Renal cortical epithelial cell (primary cell): ENCODE measurements at places on chromosomes 7 and 10. TPM values are rescaled to one million over a fixed set of nuclear protein-coding genes. Genes with fewer than 3 reads are reported as not detected.

ANKRD16 gene
- total RNA-seq: 6.4 and 8.2 TPM in 2 replicates

LRRD1 gene
- 0.05 TPM in 1 of 2 replicates, not detected in the other for total RNA-seq

BLNK gene
- 0.35 and 2.8 TPM in 2 replicates for total RNA-seq

LRRC61 gene
- total RNA-seq: 30.6 and 86.5 TPM in 2 replicates

COPG2 gene
- 23.6 and 38.7 TPM in 2 replicates for total RNA-seq

TMEM236 gene
- total RNA-seq: 0.10 TPM in 1 of 2 replicates, not detected in the other

SUN3 gene
- not detected in 2 replicates for total RNA-seq

MICU1 gene
- 55.2 and 65.2 TPM in 2 replicates for total RNA-seq

MBL2 gene
- not detected in 2 replicates for total RNA-seq

MCM10 gene
- 0.55 and 6.8 TPM in 2 replicates for total RNA-seq

- peak; percentile 98 for DNase-seq
Observed at GRCh38 chr10:61779950-61780659, 117.4 kb downstream of the CABCOCO1 start.

DNA sequence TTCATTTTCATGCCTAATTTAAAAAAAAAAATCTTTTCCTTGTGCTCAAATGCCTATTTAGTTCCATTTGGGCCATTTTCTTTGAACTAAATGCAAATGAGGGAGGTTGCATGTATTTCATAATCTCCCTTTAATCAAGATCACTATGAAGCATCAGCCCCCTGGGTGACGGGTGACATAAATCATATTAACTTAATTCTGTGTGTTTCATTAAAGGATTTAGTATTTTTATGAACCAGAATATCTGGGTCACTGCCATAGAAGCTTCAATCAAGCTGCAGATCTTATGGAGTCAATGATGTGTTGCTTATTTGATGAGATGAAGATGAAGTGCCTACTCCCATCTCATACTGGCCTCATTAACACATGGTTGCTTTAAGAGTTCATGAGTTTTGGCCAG is 301.9 kb upstream of the PRKCQ start:
- DNase-seq: no peak

DNA sequence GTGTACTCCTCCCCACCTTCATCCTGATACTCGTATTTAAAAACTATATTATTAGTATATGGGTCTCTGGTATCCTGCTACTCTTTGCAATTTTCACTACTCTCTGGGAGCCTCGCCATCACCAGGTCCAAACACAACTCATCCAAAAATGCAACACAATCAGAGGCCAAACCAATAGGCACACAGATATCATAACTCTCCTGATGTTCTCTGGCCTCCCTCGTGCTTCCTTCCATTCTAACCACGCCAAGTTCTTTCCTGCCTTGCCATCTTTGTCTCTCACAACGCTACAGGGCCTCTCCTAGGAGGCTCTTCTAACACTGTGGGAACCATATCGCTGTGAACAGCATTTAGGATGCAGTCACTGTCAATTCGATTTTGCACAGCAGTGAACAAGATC is 7.3 kb downstream of the RHEB start:
- no peak for DNase-seq

DNA sequence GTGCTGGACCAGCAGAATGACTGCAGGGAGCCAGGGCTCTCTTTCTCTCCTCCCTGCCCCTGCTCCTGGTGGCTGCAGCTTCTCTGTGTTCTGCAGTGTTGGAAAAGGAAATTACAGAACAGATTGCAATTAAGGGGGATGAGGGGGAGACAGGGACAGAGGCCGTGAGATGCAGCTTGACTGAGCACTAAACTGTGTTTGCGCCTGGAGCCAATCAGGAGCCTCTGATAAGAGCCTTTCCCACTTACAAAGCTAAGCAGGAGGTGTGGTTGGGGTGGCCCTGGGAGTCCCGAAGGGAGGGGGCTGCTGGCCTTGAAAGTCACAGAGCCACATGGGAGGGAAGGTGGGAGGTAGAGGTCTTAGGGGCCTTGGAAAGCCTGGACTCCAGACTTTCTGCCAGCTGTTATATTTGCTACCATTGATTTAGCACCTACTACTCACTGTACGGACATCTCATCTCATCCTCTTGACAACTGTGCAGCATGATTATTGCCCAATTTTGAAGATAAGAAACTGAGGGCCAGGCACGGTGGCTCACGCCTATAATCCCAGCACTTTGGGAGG is 26.7 kb downstream of the TRIM8 start:
- DNase-seq: no peak

DNA sequence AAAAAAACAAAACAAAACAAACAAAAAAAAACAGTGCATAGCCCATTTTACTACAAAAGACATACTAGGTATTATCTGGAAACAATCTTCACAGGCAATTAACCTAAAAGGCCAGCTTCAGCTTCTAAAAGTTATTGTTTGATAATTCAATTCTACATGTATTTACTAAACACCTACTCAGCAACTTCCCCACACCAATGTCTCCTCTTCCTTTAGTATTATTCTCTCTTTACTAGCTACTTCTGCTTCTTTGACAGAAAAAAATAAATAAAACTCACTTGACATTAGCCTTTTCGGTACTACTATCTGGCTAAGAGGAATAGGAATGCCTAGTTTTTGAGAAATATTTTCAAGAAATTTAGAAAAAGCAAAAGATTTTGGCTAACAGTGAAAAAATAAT is 2.8 kb downstream of the TM9SF3 start:
- no peak for DNase-seq

- no peak for DNase-seq
Observed at GRCh38 chr7:117493460-117493859, 13.6 kb downstream of the CFTR start.

GRCh38 chr7:17599733-17600339 is 301.4 kb downstream of the AHR start:
- no peak for DNase-seq

DNA sequence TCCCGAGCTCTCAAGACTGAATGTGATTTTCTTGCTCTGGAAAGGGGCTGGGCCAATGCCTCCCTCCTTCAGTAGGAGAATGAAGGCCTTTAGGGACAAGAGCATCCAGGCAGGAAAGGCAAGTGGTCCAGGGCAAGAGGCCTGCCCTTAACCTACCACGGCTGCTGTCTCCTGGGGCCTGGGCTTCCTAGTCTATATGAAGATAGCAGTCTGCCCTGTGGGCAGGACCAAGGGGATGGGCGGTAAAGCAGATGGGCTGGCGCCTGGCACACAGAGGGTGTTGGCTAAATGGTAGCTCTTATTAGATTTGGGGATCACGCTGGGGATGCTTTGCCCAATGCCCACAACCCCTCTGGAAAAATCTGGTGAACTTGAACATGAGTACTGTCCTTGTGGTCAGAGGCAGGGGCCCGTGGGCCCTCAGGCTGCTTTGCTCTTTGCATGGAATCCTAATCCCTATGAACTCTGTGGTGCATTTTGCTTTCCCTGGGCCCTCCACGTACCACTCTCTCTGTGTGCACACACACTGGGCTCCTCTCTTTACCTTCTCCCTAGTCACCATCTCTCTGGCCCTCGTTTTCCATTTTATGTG is 20.3 kb downstream of the CHAT start:
- DNase-seq: no peak

GRCh38 chr7:141838581-141838980 is 2.7 kb downstream of the PRSS37 start:
- no peak for DNase-seq

DNA sequence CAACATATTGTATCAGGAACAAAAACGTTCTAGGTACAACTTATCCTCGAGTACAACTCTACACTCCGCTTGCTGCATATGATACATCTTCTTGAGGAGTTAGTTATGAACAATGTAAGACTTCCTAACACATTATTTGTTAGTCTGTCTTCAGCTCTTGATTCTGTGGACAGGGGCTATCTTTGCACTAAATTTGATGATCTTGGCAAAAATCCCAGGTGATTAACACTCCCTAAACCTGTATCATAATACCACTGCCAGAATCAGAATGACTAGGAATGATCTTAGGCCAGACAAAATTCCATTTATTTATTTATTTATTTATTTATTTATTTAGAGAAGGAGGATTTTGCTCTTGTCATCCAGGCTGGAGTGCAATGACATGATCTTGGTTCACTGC is 108.7 kb upstream of the AUTS2 start:
- no peak for DNase-seq

- DNase-seq: no peak
Observed at GRCh38 chr7:19090526-19090925, 26.9 kb downstream of the TWIST1 start.
